CD4-positive, alpha-beta T cell treated with Interferon alpha-2 for 1 hour (primary cell): ENCODE measurements at places on chromosomes 16 and 17.

DNA sequence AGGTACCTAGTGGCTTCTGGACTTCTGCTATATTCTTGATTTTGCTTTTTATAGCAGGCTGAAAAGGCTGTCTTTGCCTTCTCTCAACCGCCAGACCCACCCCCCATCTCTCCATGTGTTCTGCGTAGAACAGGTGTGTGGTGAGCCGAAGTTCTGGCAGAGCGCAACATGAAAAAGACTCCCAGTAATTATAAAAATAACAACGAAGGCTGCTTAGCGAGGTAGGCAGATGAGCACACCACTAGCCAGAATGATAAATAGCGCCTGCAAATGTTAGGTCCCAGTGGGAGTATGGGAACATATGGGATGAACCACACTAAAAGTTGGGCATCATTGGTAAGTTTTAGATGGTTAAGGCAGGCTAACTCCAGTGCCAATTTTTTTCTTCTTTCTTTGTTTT lies 14.0 kb upstream of the RBFOX1 start:
- no peak for DNase-seq

DNA sequence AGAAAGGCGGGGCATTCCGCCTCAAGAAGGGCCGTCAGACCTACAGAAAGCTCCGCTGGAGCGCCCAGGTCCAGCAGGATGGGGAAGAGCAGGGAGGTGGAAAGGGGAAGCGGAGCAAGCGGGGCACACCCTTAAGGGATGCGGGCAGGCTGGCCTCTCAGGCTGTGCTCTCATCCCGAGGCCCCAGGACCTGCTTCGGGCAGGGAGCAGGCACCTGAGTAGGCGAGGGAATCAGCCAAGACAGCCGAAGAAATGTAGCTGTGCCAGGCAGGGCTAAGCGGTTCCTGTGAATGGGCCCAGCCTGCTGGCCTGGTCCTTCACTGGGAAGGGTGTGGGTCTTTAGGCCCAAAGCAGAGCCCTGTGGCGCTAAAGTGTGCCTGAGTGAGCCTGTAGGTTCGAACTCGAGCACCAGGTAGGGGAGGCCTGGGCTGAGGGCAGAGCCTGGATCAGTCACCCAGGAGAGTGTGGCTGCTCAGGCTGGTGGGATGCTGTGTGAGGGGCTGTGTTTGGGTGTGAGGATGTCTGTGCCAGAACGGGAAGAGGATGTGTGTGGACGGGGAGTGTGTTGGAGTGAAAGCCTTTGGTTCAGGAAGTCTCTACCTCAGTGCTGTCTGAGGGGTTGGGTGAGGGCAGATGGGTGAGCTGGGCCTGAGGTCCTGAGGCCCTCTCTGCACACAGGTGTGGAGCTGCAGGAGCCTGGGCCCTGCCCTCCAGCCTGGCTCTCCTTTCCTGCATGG lies 3.3 kb downstream of the TBX4 start:
- DNase-seq = no peak

DNA sequence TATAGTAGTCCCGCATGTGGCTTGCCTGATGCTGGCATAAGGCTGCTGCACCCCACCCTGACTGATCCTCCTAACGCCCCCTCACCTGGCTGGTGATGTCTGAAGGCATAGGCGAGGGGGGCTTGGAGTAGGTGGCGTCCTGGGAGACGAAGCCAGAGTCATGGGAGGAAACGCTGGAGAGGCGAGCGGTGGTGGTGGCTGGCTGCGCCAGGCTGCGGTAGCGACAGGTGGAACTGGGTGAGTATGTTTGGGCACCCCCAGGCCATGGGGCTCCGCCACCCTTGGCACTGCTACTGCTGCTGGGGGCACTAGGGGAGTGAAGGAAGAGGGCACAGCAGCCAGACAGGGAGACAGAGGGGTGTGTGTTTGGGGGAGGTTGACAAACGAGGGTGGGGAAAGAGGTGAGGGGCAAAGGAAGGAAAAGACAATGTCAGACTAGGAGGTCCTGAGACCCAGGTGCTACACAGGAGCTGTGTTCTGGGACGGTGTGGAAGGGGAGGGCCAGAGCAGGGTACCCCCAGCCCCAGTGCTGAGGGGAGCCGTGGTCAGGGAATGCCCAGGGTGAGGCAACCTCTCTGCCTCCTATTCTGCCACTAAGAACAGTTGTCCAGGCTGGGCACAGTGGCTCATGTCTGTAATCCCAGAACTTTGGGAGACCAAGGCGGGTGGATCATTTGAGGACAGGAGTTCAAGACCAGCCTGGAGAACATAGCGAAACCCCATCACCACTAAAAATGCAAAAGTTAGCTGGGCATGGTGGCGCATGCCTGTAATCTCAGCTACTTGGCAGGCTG lies 11.4 kb downstream of the MTSS2 start:
- no peak for DNase-seq

- DNase-seq = no peak
Measured at GRCh38 chr16:84789431-84789830, 30.4 kb upstream of the CRISPLD2 start.

- no peak for DNase-seq
Measured at GRCh38 chr17:21540502-21540901, 151.8 kb upstream of the KCNJ18 start.

- DNase-seq = no peak
Measured at GRCh38 chr16:87368029-87368770, 15.4 kb downstream of the FBXO31 start.

GRCh38 chr16:89476379-89476778 lies 14.0 kb downstream of the ANKRD11 start:
- no peak for DNase-seq

DNA sequence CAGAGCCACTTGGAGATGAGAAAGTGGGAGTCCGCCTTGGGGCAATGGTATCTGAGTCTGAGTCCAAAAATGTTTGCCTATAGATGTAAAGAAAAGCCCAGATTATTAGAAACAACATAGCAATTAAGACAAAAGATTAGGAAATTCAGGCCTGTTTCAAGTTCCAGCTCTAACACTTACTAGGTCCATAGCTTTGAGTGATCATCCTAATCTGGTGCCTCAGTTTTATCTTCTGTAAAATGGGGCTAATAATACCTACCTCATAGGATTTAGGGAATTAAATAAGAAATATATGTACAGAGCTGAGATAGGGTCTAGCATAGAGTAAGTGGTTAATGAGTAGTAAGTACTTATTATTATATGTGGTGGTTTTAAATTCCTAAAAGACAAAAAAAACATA lies 58.6 kb upstream of the NLK start:
- no peak for DNase-seq

GRCh38 chr17:4944163-4944553 lies 4.1 kb downstream of the RNF167 start:
- peak; percentile 73 for DNase-seq

GRCh38 chr16:874366-875181 lies 74.0 kb upstream of the GNG13 start:
- no peak for DNase-seq
